ENCODE measurements at places on chromosomes 6 and 20.

GRCh38 chr6:101181006-101181405 is 212.5 kb upstream of the GRIK2 start:
- DNase-seq = no peak

DNA sequence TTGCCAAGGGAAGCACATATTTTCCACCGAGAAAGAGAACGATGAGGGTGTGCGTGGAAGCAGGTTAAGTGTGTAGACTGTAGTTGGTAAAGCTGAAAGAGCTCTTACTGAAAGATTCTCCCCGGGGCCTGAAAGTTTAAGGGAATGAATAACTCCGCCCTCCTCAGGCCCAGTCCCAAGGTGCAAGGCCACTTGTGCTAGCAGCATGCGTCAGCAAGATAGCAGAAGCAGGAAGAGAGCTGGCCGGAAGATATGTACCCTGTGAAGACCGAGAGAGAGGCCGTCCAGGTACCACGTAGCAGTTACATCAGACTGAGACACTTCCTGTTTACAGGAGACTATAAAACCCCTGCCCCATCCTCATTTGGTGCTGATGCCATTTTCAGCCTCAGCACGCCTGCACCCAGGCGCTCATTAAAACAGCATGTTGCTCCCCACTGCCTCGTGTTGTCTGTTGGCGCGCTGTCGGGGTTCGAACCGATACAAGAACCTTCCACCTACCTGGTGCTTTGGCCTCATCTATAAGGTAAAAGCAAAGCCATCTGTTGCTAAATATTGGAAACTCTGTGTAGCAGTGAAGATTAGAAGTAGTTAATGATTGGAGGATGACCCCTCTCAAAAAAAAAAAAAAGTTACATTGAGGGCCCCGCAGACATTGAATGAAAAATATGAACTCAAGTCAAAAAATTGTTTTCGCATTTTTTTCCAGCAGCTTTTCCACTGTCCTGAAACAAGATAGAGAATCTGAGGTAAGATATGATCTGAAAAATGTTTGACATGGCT is 18.6 kb upstream of the FAM135A start:
- no peak for DNase-seq

GRCh38 chr20:58926802-58927489 is 54.1 kb upstream of the NELFCD start:
- no peak for DNase-seq

DNA sequence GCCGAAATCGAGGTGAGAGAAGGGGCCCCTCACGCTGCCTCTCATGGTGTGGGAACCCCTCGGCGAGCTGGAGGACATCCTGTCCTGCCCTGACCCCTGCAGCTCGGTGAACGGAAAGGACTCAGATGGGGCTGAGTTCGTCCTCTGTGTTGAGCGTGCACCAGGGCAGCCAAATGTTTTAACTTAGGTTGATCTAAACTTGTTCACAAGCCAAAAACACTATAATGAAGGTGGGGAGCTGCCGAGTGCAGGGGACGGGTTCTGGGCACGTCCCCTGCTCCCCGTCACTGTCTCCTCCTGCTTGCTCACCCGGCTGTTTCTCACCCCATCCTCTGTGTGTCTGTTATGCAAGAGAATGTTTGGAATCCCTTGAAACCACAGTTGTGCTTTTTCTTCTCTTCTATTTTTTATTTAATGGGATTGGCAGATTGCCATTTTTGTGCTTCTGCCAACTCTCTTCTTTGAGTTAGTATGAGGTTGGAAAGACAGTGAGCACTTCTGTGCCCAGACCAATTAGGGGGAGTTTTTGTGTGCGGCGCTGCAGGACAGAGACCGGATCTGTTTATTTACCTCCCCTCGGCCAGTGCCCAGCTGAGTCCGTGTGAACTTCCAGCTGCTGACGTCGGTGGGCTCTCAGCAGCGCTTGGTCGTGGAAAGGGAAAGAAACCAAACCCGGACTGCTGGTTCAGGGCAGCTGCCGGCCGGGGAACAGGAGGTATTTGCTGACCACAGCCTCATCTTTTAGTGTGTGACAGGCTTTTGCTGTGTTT is 158.1 kb downstream of the DTNBP1 start:
- DNase-seq = peak; percentile 79

DNA sequence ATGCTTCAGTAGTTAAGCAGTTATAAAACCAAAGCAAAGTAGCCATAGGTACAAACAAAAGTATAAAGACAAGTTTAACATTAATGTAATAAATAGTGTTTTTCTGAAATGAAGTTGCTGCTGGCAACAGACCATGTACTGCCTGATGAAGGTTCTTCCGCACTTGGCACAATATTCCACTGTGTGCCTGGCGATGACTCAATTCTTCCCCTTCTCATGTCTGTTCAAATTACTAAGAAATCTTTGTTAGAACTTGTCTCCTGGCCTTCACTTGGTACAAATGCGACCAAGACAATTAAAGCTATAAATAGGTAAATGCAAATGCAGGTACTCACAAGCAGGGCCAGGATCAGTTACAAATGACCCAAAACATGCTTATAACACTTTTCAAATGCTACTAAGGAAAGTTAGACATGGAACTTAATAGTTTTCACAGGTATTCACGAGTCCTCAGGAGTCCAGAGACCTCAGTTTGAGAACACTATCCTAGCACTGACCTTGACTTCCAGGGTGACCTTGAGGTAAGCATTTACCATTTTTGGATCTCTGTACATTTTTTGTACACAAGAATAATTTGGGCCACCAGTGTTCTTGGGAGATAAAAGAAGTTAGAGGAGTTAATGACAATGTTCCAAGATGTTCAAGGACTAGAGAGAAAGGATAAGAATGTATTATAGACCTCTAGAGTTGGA is 8.1 kb upstream of the DDR1 start:
- DNase-seq = peak; percentile 56

DNA sequence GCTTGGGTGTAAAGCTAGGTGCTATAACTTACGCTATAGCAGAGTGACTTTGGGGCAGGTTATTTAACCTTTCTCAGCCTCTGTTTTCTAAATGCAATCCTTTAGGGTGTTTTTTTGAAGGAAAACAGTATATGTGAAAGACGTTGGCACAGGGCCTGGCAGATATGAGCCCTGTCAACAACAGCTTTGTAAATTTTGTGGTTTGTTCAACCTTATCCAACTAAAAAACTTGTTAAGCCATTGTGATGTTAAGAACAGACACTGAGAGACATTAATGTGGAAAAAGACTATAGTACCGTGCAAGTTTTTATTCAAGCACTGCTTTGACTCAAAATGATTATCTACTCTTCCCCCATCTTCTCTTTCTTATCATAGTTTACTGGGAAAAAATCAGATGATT is 8.2 kb downstream of the HECA start:
- no peak for DNase-seq

- DNase-seq = no peak
These were observed 1.3 kb downstream of the BLCAP start for GRCh38 chr20:37526238-37526838.
